ENCODE measurements at places on chromosomes 16 and 17.

GRCh38 chr16:27154705-27155521 is 48.4 kb upstream of the KDM8 start:
- no peak for DNase-seq

GRCh38 chr16:57385083-57385482 is 12.8 kb downstream of the CX3CL1 start:
- no peak for DNase-seq

- peak; percentile 43 for DNase-seq
Observed at GRCh38 chr17:18182978-18183333, 672 bp upstream of the ALKBH5 start.

GRCh38 chr16:4661661-4662060 is 31.7 kb upstream of the NUDT16L1 start:
- no peak for DNase-seq

DNA sequence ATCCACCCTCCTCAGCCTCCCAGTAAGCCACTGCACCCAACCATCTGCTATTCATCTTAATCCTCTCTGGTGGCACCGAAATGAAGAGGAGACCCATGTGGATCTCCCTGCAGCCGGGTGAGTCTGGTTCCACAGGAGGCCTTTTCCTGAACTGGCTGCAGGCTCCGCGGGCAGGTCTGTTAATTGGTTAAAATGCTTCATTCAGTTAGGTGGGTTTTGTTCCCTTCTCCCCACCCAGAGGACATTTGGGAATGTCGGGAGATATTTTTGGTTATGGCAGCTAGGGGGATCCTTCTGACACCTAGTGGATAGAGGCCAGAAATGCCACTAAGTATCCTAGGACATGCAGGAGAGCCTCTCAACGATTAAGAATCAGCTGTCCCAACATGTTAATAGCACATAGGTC is 16.7 kb downstream of the C16orf54 start:
- DNase-seq = no peak

DNA sequence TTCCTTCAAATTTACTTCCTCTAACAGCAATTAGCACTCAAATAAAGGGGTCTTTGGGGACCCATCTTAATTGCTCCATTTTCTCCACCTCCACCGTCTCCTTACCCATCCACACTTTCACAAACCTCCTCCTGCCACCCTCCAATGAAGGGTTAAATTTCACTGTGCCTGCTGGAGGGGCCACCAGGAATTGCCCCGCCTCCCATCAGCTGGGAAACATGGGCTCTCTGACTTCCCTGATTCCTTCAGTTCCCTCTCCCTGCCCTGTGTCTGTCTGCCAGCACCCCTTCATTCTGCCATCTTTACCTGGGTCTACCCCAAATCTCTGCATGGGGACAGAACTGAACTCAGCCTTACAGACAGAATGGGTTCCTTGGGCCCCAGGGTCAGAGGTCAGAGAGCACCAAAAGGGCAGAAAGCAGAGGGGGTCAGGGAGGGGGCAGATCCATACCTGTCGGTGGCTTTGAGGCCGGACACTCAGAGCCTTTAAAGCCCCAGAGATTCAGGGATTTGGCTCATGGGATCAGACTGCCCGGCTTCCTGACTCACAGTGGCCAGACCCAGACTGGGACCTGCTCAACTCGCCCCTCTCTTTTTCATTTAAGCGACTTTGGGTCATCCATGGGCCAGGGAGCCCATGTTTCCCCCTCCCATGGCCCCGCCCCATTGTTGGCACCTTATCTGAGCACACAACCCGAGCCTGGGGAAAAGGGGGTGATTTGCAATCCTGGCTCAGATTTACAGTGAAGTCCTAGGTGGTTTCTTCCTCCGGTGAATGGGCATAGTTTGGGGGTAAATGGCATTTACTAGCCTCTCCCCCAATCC is 17.6 kb upstream of the SP2 start:
- no peak for DNase-seq

DNA sequence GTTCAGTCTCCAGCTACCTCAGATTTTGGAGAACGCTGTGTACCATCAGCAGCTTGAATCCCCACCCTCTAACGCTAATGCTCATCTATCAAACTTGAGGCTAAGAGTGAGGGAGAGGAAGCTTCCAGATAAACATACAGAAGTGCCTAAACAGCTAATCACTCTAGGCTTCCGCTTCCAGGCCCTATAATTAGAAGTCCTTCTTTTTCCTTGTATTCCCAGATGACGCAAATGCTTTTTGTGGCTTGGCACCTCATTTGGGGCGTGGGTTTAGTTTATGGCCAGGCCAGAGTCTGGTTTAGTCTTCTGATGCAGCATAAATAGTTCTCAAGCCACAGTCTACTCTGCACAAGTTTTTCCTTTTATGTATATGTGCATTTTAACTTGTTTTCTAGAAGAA is 263.4 kb downstream of the BCAS3 start:
- DNase-seq = peak; percentile 8

GRCh38 chr17:75412455-75413317 is 7.2 kb upstream of the GRB2 start:
- no peak for DNase-seq

DNA sequence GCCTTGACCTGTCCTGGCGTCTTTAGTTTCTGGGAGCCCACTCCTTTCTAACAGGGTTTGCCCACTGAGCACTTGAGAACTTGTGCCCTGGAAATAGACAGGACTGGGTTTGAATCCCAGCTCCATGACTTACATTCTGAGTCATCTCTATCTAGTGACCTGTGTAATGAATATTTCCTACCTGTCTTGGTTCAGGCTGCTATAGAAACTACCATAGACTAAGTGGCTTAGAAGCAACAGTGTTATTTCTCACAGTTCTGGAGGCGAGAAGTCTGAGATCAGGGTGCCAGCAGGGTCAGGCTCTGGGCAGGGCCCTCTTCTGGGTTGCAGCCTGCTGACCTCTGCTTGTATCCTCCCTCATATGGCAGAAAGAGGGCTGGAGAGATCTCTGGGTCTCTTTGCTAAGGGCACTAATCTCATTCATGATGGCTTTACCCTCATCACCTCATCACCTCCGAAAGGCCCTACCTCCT is 110.7 kb upstream of the DHX40 start:
- no peak for DNase-seq

- no peak for DNase-seq
Observed at GRCh38 chr16:59881376-59881775, 1147.3 kb upstream of the GOT2 start.

DNA sequence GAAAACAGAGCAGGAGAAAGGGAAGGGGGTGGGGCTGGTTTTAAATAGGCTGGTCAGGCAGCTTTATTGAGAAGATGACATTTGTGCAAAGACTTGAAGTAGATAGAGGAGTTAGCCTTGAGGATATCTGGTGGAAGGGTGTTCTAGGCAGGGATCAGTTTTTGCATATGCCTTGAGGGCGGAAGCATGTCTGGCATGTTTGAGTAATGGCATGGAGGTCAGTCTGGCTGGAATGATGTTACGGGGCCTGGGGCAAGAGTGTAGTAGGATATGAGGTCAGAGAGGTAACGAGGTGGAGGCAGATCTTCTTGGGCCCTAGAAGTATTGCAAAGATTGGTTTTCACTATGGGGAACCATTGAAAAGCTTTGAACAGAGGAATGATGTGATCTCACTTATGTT is 4.8 kb downstream of the RABEP1 start:
- DNase-seq = no peak

DNA sequence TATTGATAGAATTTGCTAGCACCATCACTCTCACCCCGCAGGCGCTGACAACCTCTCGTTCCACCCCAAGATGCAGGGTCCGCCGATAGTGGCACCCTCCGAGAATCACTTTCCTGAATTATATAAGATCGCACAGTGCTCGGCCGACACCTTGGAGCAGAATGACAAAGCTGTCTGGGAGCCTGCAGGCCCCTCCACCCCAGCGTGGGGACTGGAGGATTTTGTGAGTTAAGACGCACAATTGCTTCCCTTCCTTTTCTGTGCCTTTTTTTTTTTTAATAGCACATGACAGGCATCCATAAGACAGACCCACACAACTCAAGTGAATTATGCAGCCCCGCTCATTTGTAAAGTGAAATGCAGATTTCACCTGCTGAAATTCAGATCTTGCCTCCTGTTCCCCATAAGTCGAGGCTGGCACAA is 155.3 kb downstream of the C16orf78 start:
- no peak for DNase-seq

DNA sequence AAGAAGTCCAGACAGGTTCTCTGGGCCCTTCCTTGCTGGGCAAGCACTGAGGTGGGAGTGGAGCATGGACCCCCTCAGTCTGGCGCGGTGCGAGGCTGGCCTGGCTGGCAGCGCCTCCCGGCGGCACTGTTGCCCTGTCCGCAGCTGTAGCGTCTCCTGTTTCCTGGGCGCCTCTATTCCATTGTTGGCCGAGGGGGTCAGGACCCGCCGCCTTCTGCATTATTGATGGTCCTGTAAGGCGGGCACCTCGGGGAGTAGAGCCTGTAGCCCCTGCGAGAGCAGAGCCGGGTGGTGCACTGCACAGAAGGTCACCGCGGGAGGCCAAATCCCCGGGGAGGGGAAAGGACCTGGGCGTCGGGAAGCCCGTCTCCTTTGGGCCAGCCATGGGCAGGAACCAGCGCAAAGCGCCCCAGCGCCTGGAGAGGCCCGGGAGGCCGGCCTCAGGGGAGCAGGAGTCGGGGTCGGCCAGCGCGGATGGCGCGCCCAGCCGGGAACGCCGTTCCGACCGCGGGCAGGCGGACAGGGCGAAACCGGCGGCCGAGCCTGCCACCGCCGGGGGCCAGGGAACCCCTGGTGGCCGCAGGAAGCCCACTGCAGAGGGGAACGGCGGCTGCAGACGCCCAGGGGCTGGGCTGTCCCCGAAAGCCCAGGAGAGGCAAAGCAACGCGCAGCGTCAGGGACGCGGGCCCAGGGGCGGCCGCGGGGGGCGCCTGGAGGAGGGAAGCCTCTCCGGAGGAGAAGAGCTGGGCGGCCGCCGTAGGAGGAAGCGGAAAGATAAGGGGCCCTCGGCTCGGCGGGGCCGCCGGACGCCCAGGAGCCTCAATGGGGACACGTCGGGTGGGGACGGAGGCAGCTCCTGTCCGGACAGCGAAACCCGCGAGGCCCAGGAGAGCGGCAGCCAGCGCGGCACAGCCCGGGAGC is at the start of gene MYO15B:
MYO15B (plus strand) TSS at position 126 of the 921 bp plus-strand sequence; CDS start at position 384, 258 bp downstream.
- no peak for DNase-seq

DNA sequence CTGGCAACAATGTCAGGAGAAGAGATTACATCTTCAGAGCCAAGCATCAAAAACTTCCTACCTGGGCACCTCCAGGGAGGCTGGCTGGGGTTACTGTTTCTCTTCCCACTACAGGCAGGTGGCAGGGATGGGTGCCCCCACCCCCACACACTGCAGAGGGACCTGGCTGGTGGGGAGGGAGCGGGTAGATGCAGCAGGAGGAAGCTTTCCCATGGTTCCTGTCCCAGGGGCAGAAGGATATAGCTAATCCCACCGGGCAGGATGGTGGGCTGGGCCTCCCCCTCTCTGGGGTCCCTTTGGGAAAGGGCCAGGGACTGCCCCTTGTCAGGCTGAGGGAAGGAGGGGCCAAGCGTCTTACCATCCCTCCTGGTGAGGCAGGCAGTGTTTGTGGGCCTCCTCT is 16.7 kb upstream of the MTMR4 start:
- no peak for DNase-seq

DNA sequence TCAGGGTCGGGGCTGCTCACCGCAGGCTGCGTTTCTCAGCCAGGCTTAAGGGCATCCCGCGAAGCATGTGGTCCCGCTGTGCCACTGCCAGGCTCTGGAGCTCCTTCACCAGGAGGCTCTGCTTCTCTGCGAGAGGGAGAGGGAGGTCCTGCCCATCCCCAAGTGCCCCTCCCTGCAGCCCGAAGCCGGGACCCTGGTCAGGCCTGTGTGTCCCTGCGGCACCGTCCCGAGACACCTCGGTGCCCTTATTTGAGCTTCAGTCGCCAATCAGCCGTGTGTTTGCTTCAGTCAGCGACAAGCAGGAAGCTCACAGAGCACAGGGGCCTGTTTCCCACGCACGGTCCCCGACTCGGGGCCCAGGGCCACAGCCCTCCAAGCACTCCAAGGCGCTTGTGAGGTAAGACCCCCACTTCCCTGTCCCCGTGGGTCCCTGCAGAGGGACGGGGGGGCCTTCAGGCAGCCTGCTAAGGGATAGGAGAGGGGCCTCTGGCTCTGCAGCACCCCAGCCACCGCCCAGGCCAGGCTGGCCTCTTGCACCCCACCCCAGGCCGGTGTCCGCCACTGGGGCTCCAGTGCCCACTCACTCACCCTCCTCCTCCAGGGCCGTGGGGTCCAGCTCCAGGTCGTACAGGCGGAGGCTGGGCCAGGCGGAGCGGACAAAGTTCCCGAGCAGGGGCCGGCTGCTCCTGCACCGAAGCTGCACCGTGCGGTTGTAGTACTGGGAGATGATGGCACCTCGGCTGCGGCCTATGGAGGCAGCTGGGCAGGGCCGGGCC is 3.2 kb downstream of the TMC6 start:
- no peak for DNase-seq

DNA sequence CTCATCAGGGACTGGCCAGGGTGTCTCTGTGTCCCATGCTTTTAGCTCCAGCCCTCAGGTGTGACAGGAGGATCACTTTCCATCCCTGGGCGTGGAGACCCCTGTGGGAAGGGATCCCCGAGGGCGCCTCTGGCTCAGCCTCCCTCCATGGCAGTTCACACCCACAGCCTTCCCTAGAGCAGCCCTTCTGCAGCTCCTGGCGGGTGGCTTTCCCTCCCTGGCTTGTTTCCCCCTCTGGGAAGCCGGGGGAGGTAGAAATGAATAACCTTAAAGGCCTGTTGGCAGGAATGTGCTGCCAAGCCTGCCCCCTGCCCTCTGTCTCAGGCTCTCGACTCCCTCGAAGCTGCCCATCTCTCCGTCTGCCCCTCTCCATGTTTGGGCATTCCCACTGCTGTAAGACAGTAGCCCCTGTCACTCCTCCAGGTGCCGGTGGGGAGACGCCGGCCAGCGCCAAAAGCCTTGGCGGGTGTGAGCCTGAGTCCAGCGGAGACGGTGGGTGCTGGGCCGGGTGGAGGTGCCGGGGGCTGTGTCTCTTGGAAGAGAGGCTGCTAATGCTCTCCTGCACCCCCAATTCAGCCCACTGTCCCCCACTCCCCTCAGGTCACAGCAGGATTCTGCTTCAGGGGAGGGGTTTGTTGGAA is 2.1 kb upstream of the ATP2A1 start:
- DNase-seq = no peak

- DNase-seq = no peak
Observed at GRCh38 chr17:12734926-12735325, 54.4 kb upstream of the ARHGAP44 start.

GRCh38 chr17:35568561-35568960 is 7.9 kb upstream of the SLFN14 start:
- no peak for DNase-seq

All from pulmonary artery endothelial cell (primary cell).